ENCODE measurements at places on chromosomes 6 and 20. TPM values are rescaled to one million over a fixed set of nuclear protein-coding genes. Genes with fewer than 3 reads are reported as not detected.
A peak's percentile ranks its signal among the peaks of the same experiment; 100 is the strongest.

The SNAP91 gene
- total RNA-seq = 0.90 TPM

The SLC17A2 gene
- not detected for total RNA-seq

The PKHD1 gene
- total RNA-seq = under 0.01 TPM

DNA sequence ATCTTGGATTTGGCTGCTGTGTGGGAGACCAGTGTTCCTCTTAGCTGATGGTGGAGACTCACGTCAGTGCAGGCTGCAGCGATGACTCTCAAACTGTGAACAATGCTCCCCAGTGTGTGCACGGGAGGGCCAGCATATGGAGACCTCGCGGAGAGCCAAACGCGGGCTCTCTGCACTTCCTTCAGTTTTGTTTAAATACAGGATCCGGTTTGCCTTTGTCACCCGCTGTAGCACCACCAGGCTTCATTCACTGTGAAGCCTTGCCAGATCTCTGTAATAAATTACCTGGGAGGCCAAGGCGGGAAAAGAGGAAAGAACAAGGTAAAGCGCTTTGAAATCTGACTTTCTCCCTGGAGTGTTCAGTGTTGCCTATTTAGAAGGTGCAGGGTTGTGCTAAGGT lies 30.7 kb upstream of the TMEM14A start:
- no peak overlapping the region for H3K4me3 ChIP-seq
- no peaks in the 10 kb centered on the region for H3K4me1 ChIP-seq
- H3K27me3 ChIP-seq = no peaks in the 10 kb centered on the region
- H3K36me3 ChIP-seq = no peaks in the 10 kb centered on the region
- no peak overlapping the region for H3K27ac ChIP-seq

DNA sequence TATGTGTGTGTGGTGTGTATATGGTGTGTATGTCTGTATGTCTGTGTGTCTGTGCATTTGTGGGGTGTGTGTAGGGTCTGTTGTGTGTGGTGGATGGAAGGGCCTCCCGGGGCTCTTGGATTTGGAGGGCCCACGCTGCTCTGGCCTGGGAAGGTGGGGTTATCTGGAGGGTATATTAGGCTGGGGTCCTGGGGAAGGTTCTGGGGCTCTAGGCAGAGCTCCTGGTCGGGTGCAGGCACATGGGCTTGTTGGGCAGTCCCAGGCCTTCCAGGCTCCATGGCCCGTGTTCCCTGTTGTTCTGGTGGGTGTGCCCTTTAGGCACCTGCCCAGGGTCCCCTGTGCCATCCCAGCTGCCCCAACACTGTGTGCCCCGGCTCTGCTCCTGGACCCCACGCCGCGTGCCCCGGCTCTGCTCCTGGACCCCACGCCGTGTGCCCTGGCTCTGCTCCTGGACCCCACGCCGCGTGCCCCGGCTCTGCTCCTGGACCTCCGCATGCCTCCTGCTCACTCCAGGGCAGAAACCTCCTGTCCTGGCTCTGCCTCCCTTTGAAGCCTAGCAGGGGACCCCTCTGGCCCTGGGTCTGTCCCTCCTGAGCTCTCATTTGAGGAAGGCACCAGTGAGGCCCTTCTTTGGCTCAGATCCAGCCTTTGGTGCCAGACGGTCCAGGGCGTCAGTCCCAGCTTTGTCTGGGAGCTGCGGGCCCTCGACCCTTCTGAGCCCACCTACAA lies 10.2 kb upstream of the MYT1 start:
- no peak overlapping the region for H3K27ac ChIP-seq
- no peak for DNase-seq
- H3K4me1 ChIP-seq = no peaks in the 10 kb centered on the region
- no peak overlapping the region for H3K4me3 ChIP-seq
- H3K36me3 ChIP-seq = no peaks in the 10 kb centered on the region

DNA sequence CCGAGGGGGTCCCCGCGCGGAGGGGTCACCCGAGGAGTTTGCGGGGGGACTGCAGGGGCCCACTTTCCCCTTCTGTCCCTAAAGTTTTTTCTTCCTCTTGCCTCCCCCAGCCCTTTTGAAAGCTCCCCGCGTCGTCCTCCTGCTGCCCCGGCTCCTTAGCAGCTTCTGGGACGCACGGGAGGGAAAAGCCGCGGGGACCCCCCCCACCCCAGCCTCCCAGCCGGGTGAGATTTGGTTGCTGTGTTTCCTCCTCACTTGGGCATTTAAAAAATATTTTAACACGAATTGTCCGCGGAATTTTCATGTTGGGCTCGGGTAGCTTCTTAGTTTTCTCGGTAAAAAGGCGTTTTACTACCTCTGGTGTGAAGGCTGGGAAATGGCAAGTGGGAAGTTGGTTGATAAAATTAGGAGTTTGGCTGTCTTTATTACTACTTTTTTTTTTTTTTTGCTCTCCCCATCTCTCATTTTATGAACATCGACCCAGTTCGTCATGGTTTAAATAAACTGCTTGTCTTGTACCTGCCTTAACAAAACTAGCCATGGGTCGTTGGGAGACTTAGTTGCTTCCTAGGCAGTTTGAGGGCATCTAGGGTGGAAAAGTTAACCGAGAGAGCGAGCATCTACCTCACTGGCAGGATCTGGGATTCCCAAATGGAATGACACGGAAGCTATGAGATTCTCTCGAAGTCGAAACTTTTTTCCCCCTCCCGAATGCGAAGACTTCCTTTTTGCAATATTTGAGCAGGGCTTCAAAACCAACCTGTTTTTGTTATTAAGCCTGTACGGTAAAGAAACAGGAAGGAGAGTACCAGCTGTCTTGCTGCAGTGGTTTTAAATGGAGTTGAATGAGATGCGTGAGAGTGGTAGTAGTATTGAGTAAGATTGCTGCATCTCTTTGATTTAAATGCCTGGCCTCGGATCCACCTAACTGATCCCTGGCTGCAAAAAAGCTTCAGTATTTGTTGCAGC lies 868 bp downstream of the NCOA3 start:
- H3K27me3 ChIP-seq = no peaks in the 10 kb centered on the region
- H3K4me1 ChIP-seq = no peaks in the 10 kb centered on the region
- H3K36me3 ChIP-seq = no peaks in the 10 kb centered on the region
- DNase-seq = no peak
- H3K27ac ChIP-seq = peak overlapping the region; percentile 83

DNA sequence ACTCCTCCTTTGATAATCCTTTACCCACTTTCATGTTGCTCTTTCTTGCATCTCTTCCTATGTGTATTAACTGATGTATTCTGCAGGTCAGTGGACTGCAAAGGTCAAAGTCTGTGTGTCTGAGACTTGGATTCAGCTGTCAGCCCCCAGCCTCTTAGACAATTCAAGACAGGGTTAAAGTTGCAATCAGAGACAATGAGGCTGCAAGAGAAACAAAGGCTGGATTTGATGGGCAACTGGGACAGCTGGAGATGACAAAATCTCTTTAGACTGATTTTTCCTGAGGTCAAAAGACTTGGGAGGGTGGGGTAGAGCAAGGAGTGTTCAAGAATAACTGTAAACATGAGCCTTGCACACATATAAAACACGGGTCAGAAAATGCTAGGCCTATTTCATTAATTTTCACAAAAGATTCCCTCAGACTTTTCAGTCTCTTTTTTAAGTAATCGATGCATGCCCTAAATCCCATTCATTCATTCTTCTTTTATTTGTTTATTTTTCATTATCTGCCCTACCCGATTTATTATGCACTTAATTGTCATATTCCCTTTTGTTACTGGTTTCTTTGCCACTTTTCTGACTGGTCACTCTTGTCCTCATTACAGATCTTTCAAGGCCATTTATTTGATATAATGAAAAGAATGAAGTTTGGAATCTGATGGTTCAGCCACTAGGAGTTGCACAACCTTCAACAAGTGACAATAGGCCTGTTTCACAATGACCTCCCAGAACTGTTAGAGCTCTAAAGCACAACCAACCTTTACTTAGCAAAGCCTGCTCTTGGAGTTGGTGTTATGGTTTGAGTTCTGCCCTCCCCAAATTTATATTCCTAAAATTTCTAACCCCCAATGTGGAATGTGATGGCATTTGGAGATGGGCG lies 33.8 kb upstream of the AKAP12 start:
- H3K4me1 ChIP-seq = no peaks in the 10 kb centered on the region
- H3K27ac ChIP-seq = no peak overlapping the region
- DNase-seq = no peak
- no peaks in the 10 kb centered on the region for H3K36me3 ChIP-seq

GRCh38 chr6:4459032-4459431 lies 317.2 kb upstream of the CDYL start:
- no peaks in the 10 kb centered on the region for H3K27me3 ChIP-seq
- no peaks in the 10 kb centered on the region for H3K36me3 ChIP-seq
- DNase-seq = no peak
- no peak overlapping the region for H3K27ac ChIP-seq
- no peak overlapping the region for H3K4me3 ChIP-seq
- peaks cover 20% of the 10 kb centered on the region for H3K4me1 ChIP-seq

- no peaks in the 10 kb centered on the region for H3K27me3 ChIP-seq
- no peaks in the 10 kb centered on the region for H3K4me1 ChIP-seq
- no peaks in the 10 kb centered on the region for H3K36me3 ChIP-seq
Observed at GRCh38 chr6:23202207-23202606, 632.8 kb downstream of the HDGFL1 start.

- no peaks in the 10 kb centered on the region for H3K27me3 ChIP-seq
- DNase-seq = no peak
- no peak overlapping the region for H3K27ac ChIP-seq
- H3K4me3 ChIP-seq = no peak overlapping the region
- no peaks in the 10 kb centered on the region for H3K36me3 ChIP-seq
Observed at GRCh38 chr6:135439549-135439948, 58.0 kb downstream of the AHI1 start.

- no peaks in the 10 kb centered on the region for H3K27me3 ChIP-seq
- no peaks in the 10 kb centered on the region for H3K36me3 ChIP-seq
- DNase-seq = no peak
- no peak overlapping the region for H3K4me3 ChIP-seq
- H3K27ac ChIP-seq = no peak overlapping the region
Observed at GRCh38 chr6:112806163-112806865, 459.2 kb downstream of the RFPL4B start.

DNA sequence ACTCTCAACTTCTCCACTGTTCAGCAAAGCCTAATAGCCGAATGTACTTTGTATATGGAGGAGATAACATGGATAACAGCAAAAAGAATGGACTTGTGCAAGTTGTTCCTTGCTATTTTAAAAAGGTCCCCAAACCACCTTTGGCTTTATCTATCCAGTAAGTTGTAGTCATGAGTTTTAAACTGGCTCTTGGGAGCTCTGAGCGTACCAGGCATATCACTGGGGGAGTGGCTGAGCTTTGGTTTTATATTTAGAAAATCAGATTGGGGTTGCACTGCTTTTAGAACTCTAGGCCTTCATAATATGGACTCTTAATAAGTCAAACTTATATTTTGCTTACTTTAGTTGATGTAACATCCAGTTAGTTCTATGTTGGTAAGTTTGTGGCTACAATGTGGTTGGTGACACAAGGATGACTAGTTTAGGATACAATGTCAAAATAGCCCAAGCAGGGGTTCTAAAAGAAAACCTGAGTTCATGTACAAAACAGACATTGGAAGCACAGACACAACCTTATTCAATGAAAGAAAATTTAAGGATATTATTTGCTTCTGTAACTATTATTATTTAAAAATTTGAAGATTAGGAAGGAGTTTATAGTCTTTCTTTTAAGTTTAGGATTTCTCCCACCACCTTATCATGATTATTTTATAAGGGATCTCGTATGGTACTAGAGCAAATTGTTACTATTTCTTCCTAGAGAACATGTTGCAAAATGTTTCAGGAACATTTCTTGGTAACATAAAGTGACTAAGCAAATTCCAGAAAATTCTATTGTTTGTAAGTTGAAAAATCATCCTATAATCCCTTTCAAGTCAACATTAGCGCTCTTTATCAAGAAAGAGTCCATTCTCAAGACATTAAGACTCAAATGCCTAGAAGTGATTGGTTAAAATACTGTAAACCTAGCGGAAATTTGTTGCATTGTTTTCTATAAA lies 165.8 kb upstream of the SUPT3H start:
- DNase-seq = no peak
- H3K27ac ChIP-seq = no peak overlapping the region
- H3K27me3 ChIP-seq = no peaks in the 10 kb centered on the region
- H3K36me3 ChIP-seq = no peaks in the 10 kb centered on the region
- H3K4me1 ChIP-seq = no peaks in the 10 kb centered on the region
- H3K4me3 ChIP-seq = no peak overlapping the region

DNA sequence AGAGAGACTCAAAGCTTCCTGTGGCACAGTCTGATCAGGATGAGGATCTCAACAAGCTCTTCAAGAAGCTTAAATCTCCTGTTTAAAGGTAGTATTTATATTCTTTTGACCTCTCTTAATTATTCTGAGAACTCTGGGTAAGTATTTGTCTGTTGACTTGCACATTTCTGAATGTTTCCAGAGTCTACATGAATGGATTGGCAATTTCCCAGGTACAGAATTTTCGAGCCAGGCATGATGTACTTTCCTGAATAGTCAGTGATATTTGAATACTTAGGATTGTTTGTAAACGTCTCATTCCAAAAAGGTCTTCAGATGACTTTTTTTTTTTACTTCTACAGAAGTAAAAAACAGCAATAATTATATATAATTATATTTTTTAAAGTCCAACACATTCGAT lies 293.4 kb downstream of the TBC1D32 start:
- H3K36me3 ChIP-seq = no peaks in the 10 kb centered on the region
- DNase-seq = no peak
- no peak overlapping the region for H3K27ac ChIP-seq
- no peaks in the 10 kb centered on the region for H3K27me3 ChIP-seq
- H3K4me3 ChIP-seq = no peak overlapping the region

DNA sequence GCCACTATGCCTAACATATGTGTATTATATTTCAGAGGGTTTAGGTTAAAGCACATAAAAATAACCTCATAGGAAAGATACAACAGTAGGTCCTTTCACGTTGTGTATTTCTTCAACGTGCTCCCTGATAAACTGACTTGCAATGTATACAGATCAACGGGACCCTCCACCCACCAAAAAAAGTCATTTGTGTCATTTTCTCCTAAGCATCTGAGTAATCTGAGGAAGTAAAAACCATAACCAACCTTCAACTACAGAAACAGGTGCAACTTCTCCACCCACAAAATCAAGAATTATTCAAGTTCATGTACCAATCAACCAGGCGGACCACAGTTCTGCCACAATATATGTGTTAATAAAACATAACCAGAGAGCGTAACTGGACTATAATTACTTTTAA lies 54.9 kb upstream of the NHSL1 start:
- DNase-seq = no peak
- H3K4me1 ChIP-seq = no peaks in the 10 kb centered on the region
- no peak overlapping the region for H3K27ac ChIP-seq
- H3K27me3 ChIP-seq = no peaks in the 10 kb centered on the region

All from tibial nerve (tissue), 4 donors.